ENCODE measurements at places on chromosomes 1 and 21.

DNA sequence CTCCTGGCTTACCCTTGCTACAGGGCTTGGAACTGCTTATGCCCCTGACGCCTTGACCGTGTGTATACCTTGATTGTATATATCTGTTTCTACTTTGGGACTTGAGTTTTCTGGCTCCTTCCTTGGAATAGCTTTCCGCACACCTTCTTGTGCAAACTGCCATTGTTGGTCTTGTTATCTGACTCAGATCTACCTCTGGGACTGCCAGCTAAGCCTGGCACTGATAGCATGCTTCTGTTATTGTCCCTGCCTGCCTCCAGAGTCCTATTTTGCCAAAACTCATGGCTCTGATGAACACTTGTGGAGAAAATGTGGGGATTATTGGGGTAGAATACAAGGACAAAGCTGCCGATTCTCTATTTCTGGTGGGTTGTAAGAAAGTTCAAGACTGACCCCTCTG lies 15.4 kb downstream of the FMOD start:
- no peak for DNase-seq

DNA sequence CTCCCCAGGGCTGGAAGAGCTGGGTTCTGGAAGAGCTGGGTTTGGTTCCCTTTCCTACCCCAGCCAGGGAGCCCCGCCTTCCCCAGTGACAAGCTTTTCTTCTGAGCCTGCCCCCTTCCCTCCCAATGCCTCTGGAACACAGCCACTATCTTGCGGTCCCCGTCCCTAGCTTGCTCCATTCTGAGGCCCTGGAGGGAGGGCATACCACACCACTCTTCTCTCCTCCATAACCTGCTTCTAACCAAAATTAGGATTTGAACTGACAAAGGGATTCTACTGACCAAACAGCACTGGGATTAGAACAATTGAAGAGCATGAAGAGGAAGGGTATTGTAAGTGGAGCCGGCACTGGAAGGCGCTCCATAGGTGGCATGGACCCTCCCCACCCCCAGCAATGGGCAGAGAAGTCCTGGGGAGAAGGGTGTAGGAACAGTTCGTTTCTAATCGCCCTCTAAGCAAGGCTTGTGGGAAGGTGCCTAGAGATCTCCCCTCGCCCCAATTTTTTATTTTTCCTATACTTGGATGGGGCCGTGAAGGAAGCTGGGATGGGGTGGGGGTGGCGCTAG lies 690 bp downstream of the C1orf216 start:
- no peak for DNase-seq

DNA sequence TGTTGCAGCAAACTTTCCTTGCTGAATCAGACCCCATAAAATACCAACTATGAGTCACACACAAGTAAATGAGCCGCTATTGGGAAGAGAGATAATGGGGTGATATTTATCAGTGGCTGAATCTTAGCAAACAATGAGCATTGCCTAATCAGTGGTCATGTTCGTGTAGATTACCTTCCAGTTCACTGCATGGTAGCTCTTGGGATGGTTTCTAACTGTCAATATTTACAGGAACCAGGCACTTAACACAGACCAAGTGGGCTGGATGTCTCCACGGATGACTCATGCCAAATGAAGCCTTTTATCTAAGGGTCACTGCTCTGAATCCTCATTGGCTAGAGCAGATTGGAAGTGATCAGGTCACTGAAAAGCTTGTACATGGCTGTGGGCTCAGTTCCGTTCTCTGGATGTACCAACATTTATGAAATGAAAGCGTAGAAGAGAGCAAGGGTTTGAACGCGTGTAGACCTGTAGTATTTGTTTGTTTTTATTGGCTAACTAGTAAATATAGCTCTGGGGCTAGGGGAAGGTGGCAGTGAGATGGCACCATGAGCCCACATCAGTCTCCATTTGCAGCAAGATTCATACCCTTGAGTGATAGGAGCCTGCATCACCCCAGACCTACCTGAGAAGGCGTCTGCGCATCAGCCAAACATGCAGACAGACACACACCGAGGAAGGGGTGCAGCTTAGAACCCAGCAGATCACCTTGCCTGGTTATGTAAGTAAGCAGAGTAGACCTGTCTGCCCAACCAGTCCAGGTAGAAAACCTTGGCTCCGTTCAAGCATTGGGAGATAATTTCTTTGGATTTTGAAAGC lies 153.3 kb downstream of the TOMM20 start:
- no peak for DNase-seq

GRCh38 chr1:115545791-115546733 lies 95.7 kb upstream of the VANGL1 start:
- DNase-seq, result no peak

- peak; percentile 67 for DNase-seq
These were observed 30.6 kb upstream of the LCE5A start for GRCh38 chr1:152479792-152480595.

GRCh38 chr1:16127676-16128337 lies 28.1 kb downstream of the EPHA2 start:
- no peak for DNase-seq

GRCh38 chr1:8447616-8448150 lies 129.8 kb downstream of the SLC45A1 start:
- no peak for DNase-seq

DNA sequence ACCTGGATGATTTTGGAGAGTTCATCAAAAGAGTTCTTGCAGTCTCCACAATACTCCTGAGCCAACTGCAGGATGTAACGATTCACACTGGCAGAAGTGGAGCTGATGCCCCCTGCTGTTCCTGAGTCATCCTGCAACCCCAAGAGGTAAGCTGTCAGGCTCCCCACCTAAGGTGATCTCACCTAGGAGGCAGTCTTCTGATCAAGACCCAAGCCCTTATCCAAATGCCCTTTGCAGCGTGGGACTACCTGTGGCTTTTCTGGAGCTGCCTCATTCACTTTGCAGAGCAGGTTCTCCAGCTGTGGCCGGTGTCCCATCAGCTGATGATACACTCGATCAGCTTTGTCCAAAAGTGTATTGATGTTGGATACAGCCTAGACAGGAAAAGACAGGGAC lies 96.4 kb downstream of the UBR4 start:
- peak; percentile 7 for DNase-seq

GRCh38 chr1:8022395-8023286 lies 3.5 kb downstream of the ERRFI1 start:
- DNase-seq, result no peak

DNA sequence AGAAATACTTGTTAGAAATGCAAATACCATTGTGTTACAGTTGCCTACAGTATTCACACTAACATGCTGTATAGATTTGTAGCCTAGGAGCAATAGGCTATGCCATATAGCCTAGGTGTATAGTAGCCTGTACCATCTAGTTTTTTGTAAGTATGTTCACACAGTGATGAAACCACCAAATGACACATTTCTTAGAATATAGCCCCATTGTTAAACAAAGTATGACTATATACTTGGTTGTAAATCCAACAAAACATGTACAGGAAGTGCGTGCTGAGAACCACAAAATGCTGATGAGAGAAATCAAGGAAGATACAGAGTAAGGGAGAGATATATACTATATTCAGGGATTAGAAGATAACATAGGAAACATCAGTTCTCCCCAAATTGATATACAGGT lies 92.2 kb downstream of the POU2F1 start:
- no peak for DNase-seq

DNA sequence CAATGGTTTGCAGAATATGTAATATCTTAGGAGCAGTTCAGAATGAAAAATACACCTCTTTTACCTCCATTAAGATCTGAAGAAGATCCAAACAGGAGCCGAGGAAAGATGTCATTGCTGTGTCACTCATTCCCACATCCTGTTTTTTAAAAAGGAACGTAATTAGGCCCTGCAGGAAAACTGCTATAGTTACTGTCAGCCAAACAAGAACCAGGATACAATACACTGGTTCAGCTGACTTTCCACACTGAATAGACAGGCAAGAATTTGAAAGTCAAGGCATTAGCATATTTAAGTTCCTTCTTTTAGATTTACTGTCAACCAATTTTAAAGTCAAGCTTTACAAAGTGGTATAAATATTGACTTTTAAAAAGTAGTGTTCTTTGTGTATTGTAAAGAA lies 63.8 kb downstream of the IARS2 start:
- DNase-seq, result no peak

DNA sequence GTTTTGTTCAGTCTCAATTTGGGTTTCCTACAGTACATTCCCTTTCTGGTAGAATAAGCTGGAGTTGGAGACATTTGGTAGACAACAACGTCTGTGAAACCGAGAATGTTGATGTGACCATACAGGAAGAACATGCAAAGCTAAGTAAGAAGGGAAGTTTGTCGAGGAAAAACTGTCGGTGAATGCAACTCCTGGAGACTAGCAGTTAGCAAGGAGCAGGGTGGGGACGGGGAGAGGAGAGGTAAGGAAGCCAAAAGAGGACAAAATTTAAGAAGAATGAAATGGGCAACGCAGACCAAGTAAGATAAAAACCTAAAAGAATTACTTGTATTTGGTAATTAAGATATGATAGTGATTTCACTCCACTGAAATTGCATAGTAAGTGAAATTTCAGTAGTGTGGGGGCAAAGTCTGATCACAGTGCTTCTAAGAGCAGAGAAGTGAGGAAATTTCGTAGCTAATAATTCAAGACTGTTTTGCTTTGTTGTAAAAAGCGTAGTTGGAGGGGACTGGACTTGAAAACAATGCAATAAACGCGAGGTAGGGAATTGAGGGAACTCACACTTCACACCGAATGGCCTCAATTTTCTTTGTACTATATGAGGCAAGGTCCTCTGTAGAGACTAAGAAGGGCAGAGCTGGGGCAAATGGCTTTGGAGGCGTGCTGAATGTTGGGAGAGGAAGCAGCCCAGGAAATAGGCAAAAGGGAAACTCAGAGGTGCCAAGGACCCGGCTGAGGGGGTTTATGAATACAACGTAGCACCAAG lies 787 bp upstream of the GIPC2 start:
- DNase-seq, result no peak

DNA sequence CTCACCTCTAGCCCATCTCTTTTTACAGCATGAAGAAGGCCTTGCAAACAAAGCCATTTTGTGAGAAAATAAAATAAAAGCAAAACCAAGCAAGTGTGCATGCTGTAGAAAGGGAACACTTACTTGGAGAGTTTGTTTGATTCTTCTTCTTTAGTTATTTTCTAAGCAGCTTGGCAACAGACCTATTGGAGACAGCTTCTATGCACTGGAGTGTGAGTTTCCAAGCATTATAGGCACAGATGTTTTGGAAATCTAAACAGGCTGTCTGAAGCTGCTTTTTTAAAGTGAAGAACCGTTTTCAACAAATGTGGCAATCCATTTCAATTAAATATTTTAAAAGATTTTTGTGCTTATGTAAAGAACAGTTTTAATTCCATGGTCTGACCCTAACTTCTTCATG lies 76.6 kb downstream of the NGF start:
- no peak for DNase-seq

GRCh38 chr1:156836041-156836654 lies 19.5 kb upstream of the SH2D2A start:
- DNase-seq, result peak; percentile 26

DNA sequence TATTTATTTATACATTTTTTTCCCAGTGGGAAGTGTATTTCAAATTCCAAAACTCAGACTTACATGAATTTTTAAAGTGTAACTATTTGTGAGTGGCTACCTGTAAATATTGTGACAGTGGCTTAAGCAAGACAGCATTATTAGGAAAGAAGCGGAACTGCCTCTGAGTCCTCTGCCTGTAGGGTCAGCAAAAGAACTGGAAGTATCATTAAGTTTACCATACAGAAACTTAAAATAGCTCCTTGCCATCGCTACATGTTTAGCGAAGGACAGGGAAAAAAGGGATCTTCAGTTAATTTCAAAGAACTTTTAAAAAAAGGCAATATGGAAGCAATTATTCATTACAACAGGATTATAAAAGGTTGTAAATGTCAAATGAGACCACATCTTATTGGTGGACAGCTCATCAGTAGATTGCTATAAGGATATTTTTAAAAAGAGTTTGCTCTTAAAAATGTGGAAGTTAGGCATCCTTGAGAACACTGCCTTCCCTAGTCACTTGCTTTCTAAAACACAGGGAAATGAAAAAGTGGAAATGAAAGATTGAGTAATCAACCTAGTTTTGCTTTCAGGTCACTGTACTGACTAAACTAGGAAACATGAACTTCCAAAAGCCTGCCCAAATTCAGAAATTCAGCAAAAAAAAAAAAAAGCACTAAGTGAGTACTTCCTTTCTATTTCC lies 39.2 kb downstream of the NSL1 start:
- no peak for DNase-seq

- no peak for DNase-seq
These were observed 166.9 kb downstream of the NCAM2 start for GRCh38 chr21:21165063-21165645.

DNA sequence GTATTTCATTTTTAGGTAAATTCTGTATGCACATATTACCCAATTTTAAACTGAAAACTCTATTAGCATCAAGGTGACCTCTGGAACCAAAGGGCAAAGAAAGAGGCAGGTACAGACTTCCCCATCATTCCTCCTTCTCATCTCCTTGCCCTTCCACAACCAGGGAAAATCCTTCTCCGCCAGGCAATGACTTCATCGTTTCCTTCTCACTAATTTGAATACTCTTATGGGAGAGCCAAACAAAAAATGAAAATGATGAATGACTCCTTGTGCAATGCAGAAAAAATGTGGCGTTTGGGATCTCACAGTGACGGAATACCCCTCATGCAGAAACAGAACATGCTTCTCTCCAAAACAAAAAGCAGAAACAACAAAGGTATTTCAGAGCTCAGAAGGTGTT lies 83.7 kb downstream of the HLCS start:
- no peak for DNase-seq

DNA sequence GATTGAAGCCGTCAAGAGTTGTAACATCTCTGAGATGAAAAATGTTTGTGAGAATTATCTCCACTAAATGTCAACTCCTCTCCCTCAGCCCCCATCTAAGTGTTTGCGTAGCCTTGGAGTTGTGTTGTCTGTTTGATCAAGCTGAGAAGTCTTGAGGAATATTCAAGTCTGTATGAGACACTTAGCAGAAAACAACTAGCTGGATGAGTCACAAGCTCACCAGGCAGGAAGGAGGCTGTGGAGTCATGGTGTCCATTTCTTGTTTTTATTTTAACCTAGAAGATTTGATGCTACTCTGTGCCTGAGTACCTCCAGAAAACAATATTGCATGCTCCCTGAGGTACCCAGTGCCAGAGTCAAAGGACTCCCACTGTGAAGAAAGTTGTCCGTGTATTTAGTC lies 211.6 kb upstream of the PLXNA2 start:
- no peak for DNase-seq

DNA sequence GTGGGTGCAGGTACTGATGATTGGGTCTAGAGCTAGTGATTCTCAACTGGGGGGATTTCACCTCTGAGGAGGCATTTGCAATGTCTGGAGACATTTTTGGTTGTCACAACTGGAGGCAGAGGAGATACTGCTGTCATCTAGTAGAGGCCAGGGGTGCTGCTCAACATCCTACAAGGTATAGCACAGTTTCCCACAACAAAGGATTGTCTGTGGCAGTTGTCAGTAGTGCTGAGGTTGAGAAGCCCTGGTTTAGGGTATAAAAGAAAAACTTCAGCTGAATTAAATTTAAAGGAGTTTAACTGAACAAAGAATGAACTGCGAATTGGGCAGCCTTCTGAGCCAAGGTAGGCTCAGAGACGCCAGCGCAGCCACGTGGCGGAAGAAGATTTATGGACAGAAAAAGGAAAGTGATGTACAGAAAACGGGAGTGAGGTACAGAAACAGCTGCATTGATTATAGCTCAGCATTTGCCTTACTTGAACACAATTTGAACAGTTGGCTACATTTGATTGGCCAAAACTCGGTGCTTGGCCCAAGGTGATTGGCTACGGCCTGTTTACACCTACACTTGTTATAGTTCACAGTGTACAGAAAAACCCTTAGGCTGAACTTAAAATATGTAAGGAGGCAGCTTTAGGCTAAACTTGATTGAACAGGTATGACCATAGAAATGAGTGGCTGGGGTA lies 40.4 kb downstream of the MPZL1 start:
- DNase-seq, result no peak

Data from activated CD4-positive, alpha-beta T cell treated with anti-CD3 and anti-CD28 coated beads for 4 hours (primary cell).